ENCODE measurements at places on chromosomes 5 and 9.

GRCh38 chr9:24899463-24899862 is 353.8 kb upstream of the IZUMO3 start:
- no peak for DNase-seq

DNA sequence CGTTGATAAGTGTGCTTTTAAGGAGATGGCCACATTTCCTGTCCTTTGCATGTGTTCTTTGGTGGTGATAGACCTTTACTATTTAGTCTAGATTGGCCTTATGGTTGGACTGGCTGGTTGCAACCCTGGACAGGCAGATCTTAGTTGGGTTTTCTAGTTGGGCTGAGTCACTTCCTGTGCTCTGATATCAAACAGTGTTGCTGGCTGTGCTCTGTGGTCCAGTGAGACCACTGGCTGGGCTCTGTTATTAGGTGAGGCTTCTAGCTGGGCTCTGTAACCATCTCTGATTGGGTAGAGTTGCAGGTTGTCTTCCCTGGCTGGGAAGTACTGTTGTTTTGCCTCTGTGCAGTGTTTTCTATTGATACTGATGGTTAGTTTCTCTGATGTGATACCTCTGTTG is 432.5 kb downstream of the LRRC70 start:
- no peak for DNase-seq

DNA sequence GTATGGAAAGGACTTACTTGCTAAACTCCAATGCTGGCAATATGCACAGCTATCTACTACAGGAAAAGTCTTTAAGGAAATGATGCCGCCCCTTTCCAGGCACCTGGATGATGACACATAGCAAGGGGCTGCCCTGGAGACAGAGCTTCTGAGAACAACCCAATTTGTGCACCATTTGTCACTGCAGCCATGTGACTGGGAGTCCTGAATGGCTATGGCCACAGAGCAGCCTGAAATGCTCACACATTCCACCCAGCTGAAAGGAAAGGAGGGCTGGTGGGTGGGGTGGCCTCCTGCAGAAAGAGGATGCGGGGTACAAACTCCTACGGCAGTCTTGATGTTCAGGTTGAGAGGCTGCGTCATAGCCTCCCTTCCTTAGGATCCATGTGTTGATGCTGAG is 70.1 kb upstream of the FSTL4 start:
- DNase-seq, result no peak

DNA sequence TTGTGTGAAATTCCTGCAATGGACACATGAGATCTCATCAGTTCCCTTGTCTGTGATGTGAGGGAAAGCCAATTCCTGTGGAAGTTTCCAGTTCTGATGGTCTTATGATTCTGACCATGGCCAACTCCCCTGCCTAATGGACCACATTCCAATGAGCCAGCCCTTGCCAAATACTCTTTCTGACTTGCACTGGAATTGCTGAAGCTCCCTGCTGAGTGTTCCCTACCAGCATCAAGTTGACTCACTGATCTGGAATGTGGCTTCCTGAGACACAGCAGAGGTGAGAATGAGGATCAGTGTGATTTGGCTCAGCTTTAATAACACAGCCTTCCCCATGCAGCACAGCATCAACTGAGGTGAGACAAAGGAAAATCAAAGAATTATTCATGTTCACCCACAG is 427.8 kb downstream of the KDM4C start:
- DNase-seq, result no peak

DNA sequence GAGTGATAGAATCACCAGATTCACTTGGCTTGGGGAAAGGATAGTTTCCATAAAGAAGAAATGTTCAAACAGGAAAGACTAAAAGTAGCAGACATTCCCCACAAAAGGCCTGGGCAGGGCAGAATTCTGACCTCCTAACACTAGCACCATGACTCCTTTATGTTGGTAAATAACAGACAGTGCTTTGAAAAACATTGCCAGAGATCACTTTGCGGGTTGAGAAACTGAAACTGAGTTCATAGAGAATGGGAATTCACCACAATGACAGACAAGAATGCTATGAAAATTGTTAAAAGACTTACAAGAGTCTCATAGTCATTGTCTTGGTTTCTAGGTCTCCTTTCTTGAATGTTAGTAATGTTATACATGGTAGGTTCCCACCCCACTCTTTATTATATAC is 172.5 kb upstream of the GLRA1 start:
- no peak for DNase-seq

DNA sequence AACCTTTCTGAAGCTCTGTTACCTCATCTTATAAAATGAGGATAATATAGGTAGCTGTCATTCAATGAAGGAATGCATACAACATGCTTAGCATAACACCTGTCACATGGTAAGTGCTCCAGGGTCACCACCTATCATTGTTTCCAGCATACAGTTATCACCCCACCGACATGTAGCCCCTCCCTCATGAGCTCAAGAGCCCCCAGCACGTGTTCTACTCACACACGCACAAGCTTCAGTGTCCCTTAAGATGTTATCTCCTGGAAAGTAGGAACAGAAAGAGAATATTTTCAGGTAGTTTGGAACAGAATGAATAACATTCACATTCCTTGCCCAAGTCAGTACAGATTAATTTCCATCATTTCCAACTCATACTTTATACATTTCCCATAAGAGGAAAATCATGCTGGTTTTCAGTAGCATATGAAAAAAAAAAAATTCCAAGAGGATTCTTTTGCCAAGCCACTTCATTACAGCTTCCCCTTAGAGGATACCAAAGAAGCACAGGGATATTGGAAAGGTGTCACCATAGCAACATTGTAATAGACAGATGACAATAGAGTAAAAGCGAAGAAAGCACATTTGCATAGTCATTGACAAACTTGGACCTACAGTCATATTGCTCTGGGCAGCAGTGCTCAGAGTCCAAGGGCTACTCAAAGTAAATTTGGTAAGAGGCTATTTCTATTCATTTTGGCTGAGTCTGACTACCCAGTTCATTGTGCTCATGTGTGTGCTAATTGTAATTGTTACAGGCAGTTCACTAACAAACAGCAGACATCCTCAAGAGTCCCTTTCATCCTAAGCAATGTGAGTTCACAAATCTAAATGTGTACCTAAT is 1.5 kb upstream of the MOB3B start:
- DNase-seq, result no peak

GRCh38 chr5:177399997-177400868 is at the start of gene PFN3:
PFN3 (minus strand) TSS chr5:177400661; CDS start chr5:177400576, 85 bp downstream.
- DNase-seq, result no peak

GRCh38 chr9:18543406-18544192 is 69.6 kb downstream of the ADAMTSL1 start:
- no peak for DNase-seq

- DNase-seq, result no peak
Measured at GRCh38 chr9:75616841-75617566, 273.5 kb upstream of the PCSK5 start.

DNA sequence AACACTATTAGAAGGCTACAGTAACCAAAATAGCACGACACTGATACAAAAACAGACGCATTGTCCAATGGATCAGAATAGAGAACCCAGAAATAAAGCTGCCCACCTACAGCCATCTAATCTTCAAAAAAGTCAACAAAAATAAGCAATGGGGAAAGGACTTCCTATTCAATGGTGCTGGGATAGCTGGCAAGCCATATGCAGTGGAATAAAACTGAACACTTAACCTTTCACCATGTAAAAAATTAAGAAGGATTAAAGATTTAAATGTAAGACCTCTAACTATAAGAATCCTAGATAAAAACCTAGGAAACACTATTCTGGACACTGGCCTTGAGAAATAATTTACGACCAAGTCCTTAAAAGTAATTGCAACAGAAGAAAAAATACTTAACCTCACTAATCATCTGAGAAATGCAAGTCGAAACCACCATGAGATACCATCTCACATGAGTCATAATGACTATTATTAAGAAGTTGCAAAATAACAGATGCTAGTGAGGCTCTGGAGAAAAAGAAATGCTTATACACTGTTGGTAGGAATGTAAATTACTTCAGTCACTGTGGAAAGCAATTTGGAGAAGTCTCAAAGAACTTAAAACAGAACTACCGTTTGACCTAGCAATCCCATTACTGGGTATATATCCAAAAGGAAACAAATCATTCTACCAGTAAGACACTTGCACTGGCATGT is 203.3 kb upstream of the CDH9 start:
- DNase-seq, result no peak

DNA sequence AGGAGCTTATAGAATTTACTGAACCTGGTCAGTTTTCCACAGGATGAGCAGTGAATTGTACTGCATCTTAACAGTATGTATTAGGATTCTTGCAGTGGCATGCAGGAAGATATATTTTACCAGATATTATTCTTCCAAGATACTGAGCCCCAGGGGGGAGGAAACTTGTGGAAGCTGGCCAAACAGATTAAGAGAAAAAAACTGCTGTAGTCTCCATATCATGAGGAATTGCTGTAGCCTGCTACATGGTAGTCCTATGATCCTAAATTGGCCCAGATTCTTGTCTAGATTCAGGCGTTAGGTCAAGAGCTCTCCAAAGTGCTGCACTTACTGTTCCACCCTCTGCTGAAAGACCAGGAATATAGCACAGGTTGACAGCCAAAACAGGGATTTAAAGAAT is 275.5 kb upstream of the TAS2R1 start:
- no peak for DNase-seq

DNA sequence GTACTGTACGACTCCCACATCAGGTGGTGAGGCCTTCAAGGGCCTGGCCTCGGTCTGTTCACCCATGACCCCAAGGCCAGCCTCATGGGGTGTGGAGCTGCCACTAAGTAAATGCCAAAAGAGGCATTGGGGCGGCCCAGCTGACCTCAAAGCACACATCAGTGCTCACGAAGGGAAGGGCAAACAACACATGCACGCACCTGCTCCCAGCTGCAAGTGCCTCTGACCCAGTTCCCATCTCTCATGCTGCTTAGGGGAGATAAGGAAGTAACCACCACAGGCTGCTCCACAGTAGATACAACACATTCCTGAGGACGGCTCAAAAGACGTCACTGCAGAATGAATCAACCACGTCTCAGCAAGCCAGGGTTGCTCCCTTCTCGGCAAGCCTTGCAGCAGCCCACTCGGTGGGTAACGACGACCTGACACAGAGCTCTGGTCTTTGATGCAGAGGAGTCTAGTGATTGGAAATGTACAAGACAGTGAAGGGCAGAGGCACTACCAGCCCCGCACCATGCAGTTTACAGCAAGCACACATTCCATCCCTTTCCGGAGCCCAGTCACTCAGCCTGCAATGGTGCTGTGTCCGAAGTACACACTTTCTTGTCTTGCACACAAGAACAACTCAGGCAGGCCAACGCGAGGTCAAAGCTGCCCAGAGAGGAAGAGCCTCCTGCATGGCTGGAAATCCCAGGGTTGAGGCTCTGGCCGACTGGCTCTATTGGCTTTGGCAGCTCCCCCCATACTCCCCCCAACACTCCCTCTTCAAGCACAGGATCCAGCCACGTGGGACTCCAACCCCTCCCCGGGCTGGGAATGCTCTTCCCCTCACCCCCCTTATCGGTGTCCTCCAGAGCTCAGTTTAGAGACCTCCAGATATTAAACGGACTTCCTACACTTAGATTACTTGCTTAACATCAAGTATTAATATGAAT is 31.8 kb downstream of the FABP6 start:
- no peak for DNase-seq

- no peak for DNase-seq
Measured at GRCh38 chr5:127001621-127002296, 28.6 kb downstream of the MARCHF3 start.

DNA sequence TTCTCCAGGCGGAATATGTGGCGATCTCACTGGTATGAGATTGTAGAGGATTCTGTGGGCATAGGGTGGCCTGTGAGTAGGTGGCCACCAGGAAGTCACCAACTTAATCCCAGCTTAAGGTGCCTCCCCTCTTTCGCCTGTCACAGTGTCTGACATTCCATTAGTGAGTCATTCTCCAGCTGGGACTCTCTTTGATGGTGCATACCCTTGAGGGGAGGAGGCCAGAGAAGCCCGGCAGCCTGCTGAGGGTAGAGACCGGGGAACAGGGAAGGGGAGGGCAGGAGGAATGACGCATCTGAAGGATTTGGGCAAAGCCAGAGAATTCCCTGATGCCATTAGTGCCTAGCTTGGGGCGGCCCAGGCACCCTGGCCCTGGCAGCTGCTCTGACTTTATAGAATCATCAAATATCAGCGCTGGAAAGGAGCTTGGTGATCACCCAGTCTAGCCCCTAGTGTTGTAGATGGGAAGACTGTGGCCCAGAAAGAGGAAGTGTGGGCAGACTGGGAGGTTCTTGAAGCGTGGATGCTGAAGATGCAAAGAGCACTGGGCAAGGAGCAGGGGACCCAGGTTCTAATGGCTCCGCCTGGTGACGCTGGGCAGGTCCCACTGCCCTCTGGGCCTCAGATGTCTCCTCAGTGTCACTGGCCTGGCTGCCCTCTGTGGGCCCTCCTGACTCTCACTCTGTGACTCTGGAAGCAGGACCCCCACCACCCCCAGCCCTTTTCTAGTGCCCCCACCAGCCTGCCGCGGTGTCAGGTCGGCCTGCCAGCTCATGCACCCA is 41.4 kb downstream of the DAB2IP start:
- DNase-seq, result no peak

GRCh38 chr9:75612754-75613153 is 277.7 kb upstream of the PCSK5 start:
- no peak for DNase-seq

DNA sequence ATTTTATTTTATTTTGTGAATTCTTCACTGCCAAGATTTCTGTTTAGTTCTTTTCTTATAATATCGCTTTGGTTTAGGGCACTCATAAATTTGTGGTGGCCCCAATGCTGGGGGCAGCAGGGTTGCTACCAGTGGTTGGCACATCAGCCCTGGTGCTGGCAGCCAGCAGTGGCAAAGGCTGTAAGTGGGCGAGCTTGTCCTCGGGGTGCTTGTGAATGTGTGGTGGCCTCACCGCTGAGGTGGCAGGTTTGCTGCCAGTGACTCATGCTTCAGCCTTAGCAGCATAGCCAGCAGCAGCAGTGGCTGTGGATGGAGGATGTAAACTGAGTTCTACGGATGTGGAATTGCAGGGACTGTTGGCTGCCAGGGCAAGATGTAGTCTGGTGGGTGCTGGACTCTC is 262.9 kb upstream of the DMAC1 start:
- DNase-seq, result no peak

DNA sequence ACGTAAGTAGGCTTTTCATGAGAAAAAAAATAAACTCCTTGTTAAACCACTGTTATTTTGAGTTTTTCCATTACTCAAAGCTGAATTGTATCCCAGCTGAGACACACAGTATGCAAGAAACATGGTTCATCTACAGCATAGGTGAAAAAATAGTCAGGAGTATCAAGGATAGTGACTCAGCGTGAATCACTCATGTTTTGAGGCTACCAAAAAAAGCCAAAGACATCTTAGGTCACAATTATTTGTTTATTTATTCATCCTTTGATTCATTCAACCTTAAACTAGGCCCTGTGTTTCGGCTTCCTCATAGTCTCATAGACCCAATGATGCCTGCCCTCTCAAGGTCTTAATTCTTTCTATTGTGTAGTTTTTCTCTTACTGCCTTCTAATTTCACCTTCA is 32.9 kb upstream of the STX17 start:
- no peak for DNase-seq

Data from stimulated activated CD8-positive, alpha-beta memory T cell treated with anti-CD3 and anti-CD28 coated beads, Interleukin-7, amount 100 ng/mL, for 1 hour (primary cell).